ENCODE measurements at places on chromosomes 12 and 14. TPM values are rescaled to one million over a fixed set of nuclear protein-coding genes. Genes with fewer than 3 reads are reported as not detected.

CCND2 gene
- total RNA-seq = 64.1 TPM

KRT82 gene
- total RNA-seq = not detected

SPATS2 gene
- total RNA-seq = 32.1 TPM

SERPINA5 gene
- 655 TPM for total RNA-seq

KRT78 gene
- total RNA-seq = not detected

TNS2 gene
- total RNA-seq = 124 TPM

CAPZA3 gene
- 0.20 TPM for total RNA-seq

RABGGTA gene
- 36.0 TPM for total RNA-seq

EXOC3L4 gene
- total RNA-seq = 22.9 TPM

TBX3 gene
- 12.0 TPM for total RNA-seq

All from mucosa of gallbladder (tissue), 1 donor.